ENCODE measurements at places on chromosomes 4 and X.

GRCh38 chrX:108216405-108216804, 124.8 kb downstream of the ATG4A start:
- DNase-seq: no peak

- no peak for DNase-seq
These were observed 49.8 kb downstream of the RWDD4 start for GRCh38 chr4:183609151-183609550.

GRCh38 chr4:172393220-172393619, 580.0 kb downstream of the GALNTL6 start:
- DNase-seq: no peak

DNA sequence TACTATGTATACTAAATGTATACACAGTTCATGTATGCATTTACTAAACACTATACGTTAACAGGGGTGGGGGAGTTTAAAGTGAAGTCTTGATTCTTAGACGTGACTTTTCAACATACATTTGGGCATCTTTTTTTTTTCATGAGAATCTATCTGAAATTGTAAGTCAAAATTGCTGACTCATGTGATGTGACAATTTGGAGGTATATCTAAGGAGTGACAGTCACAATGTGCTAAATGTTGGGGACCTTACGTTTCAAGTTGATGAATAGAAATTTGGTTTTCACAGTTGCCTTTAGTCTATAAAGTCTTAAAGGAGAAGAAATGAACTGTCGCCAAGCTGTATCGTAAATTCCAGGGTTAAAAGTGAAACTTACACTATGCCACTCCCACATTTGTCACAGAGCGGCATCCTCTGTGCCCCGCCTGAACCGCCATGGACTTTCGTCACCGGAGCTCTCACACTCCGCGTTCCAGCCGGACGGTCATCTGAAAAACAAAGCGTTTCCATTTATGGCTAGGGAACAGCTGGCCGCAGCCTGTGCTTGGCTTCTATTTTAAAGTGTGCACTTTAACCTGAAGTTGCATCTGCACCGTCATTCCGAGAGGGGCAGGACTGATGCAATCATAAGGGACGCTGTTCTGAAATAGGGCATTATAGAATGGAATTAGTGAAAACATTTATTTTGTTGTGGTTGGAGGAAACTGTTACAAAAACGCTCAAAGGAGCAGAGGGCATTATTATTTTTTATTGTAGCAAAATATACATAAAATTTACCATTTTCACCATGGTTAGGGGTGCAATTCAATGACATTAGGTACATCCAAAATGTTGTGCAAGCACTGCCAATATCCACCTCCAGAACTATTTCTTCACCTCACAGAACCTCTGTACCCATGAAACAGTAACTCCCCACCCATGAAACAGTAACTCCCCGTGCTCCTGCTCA, 30.9 kb downstream of the PDLIM3 start:
- no peak for DNase-seq

All from CD4-positive, alpha-beta T cell treated with Interleukin-10 for 1 hour (primary cell).